Peyer's patch (tissue), 4 donors: ENCODE measurements at places on chromosomes 13 and 19. TPM values are rescaled to one million over a fixed set of nuclear protein-coding genes. Genes with fewer than 3 reads are reported as not detected.

- peak; percentile 84 for DNase-seq
Measured at GRCh38 chr19:12669270-12670158, 2.9 kb downstream of the WDR83 start.

- no peak for DNase-seq
Measured at GRCh38 chr13:64992314-64992713, 2237.8 kb downstream of the PCDH9 start.

- no peak for DNase-seq
Measured at GRCh38 chr13:40172878-40173277, 493.6 kb downstream of the FOXO1 start.

- DNase-seq, result no peak
Measured at GRCh38 chr19:3368848-3369336, 2.5 kb downstream of the NFIC start.

DNA sequence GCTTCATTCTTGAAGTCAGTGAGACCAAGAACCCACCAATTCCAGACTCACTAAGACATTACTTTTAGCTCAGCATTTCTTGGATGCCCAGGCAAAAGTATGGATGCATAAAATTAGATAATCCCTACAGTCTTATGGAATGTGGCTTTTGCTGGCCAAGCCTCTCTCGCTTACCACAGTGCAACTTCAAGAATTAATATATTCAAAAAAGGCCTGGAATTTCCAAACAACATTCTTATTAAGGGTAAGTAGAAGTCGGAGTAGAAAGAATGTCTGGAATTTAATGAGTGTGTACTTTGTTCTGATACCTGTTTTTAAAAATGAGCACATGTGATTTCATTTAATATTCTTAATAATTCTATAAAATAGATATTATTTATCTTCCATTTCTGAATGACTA lies 302.4 kb upstream of the TMTC4 start:
- no peak for DNase-seq

GRCh38 chr19:53007606-53008005 lies 6.1 kb upstream of the ERVV-1 start:
- DNase-seq, result no peak

DNA sequence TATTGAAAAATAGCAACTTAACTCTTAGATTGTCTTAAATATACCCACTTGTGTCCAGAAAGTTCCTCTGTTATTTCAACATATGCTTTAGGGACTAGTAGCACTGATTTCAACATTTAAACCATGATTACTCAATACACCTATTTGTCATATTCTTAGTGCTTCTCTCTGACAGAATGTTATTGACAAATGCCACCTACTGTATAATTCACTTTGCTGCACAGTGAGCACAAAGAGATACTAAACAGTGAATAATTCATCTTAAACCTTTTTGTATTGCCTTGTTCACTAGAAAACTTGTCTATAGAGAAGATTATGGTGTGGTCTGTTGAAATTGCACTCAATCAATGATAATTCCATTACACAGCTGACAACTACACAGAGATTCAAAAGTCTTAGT lies 692.6 kb downstream of the PCDH17 start:
- DNase-seq, result no peak

Gene ZGLP1
- total RNA-seq, result 10.7 TPM

Gene RFX2
- 33.9 TPM for total RNA-seq

Gene CBY2
- total RNA-seq, result not detected

Gene CATSPERD
- total RNA-seq, result not detected

Gene KLF1
- total RNA-seq, result not detected
